GOT3 (cell line): ENCODE measurements at places on chromosomes 11 and 22.

DNA sequence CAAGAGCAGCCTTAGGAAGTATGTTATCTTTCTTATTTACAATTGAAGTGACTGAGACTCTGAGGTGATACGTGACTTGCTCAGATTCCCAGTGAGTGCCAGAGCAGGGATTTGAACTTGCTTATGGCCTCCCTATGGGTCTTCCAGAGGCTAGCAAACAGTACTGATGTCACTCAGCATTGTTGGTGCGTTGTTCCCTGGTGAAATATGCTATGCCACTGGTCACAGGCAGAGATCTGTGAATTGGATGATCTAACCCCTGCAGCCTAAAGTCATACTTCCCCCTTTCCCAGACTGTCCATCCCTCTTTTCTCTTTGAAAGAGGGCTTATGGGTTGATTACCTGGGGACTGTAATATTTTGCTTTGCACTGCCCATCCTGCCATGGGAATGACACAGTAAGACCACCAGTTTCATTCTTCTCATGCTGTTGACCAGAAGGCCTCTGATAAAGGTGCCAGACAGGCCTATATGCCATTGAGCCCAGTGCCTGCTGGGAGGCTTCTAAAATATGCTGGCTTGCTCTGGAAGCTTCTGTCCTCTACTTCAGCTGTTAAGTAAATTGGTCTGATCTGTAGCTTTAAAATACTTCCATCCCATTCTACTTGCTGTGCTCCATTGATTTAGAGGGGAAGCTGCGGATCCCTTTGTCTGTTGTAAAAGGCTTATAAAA is 152.2 kb upstream of the E2F8 start:
- DNase-seq: no peak

DNA sequence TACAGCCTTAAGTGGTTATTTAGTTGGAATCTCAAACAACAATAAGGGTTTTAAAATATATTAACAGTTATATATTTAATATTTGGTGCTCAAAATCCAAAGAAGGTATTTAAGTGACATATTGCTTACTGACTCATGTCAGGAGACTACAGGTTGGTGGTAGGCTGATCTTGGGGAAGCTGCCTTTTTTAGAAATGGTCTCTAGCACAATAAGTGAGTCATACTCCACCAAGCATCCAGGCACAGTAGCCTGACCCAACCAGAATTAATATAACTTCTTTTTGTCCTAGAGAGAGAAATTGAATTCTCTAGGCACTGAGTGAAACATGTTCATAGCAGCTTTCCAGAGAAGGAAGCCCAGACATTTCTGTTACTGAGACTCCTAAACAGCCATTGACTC is 868.5 kb upstream of the TENM4 start:
- no peak for DNase-seq

DNA sequence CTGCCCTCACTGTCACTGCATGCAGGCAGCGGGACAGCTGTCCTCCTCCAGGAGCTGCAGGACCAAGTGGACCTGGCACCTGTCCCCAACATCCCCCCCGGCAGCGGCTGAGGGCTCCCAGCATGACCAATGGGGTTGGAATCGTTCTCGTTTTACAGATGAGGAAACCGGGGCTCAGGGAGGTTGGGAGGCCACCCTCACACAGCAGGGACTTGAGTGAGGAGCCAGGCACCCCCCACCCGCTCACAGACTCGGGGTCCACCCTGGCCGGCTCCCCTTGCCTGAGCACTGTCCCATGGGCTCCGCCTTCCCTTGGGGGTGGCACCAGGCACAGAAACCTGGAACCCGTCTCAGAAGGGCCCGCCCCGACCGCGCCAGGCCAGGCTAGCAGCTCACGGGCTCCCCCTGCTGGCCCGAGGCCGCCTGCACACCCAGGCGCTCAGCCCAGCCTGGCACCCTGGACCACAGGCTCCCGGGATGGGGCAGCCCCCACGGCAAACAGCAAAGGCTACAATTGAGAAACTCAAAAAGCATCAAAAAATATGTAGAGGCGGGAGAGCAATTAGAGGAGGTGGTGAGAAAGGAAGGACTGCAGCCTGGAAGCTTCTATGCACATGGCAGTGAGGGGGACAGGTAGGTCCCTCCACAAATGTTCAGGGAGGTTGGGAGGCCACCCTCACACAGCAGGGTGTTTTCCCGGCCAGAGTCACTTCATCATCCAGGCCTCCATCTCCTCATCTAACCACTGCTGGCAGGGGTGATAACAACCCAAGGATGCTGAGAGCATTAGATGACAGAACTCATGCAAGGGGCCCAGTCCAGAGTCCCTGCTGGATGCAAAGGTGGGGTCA is 12.8 kb downstream of the MACROD1 start:
- peak; percentile 44 for DNase-seq

DNA sequence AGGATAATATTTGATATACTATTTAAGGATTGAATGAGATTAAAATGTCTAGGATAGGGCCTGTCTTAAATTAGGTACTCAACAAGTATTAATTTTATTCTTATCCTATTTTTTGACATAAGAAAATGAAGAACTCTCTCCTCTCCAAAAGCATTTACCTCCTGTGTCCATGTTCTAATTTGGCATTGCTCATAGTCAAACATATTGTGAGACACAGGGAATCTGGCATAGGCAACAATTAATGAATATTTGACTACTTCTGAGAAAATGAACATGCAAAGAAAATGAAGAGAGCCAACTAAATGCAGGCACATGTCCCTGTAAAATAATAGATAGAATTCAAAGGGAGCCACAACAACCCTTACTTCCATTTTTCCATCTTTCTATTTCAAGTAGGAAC is 198.5 kb upstream of the C11orf87 start:
- DNase-seq: no peak

DNA sequence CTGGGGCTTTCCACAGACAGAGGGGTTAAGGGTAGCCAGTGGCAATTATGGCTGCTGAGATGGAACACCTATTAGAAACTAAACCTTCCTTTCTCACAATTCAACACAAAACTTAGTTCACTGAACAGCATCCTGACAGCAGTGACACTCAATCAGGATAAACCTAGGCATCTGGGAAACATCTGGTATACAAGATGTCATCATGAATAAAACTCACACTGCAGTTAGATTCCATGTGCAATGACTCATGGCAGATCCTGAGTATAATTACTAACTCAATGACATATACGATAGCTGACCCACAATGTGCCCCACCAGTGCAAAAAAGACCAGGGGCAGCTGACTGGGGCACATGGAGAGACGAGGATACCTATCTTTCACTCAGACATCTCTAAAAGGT is 17.7 kb downstream of the RBFOX2 start:
- no peak for DNase-seq
